Transverse colon (tissue), 4 donors: ENCODE measurements at places on chromosomes 3 and 15. TPM values are rescaled to one million over a fixed set of nuclear protein-coding genes. Genes with fewer than 3 reads are reported as not detected.

Gene FBXW12
- not detected for total RNA-seq

Gene LOXL1
- 1.8 TPM for total RNA-seq

Gene RASGRF1
- total RNA-seq: 0.14 TPM

Gene PARP6
- 68.8 TPM for total RNA-seq

Gene REC114
- total RNA-seq: not detected

Gene ITIH4
- total RNA-seq: 0.60 TPM

GRCh38 chr15:76401285-76401684, 64.7 kb downstream of the ISL2 start:
- H3K4me3 ChIP-seq: no peak overlapping the region
- DNase-seq: no peak
- peaks cover 5% of the 10 kb centered on the region for H3K36me3 ChIP-seq
- no peaks in the 10 kb centered on the region for H3K4me1 ChIP-seq

DNA sequence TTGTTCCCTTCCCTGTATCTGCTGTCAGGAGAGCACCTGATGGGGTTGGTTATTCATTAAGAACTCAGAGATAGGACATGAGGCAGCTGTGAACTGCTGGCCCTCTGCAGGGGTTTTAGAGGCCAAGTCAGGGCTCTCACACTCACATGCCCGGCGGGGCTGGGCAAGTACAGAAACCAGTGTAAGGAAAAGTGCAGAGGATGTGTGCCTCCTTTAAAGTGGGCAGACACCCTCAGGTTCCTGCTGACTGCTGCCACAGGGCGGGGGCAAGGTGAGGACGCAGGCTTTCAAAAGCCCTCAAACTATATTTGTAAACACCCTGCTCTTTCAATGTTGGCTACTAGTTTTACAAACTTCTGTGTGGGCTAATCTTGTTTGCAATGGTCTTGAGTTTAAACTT, 22.4 kb downstream of the CXCR6 start:
- no peak overlapping the region for H3K4me3 ChIP-seq
- DNase-seq: no peak
- peaks cover 67% of the 10 kb centered on the region for H3K36me3 ChIP-seq
- H3K27me3 ChIP-seq: no peaks in the 10 kb centered on the region
- no peak overlapping the region for H3K27ac ChIP-seq

DNA sequence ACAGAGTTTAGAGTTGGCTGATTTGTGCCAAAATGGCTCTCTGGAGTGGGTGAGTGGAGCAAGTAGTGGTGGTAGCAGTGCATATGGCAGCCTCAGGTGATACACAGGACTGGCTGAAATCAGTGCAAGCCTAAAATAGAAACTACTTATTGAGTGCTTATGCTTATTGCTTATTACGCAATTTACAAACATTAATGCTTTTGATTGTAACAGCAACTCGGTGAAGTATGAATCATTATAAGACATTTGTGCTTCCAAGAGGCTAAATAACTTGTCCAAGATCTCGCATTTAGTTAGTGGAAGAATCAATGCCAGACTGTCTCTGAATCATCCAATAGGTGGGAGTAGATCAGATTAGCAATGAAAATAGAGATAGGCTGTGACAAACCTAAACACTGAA, 353.8 kb downstream of the NAALADL2 start:
- H3K27ac ChIP-seq: no peak overlapping the region
- no peaks in the 10 kb centered on the region for H3K4me1 ChIP-seq
- no peaks in the 10 kb centered on the region for H3K27me3 ChIP-seq
- no peak overlapping the region for H3K4me3 ChIP-seq

DNA sequence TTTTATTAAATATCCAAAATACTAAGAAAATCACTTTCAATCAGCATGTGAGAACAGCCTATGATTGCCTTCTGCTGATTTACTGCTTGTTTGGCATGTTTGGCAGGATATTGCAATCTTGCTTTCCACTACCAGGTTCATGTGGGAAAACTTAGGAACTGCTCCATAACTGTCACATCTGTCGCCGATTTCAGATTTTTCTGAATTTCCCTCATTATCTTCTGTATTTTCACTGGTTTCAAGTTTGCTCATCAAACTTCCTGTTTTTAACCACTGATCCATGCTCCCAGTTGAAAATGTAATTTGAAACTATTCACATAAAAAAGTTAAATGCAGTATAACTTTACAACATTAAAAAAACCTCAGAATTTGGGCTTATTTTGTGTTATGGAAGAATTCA, 93.0 kb downstream of the NFKBIZ start:
- no peaks in the 10 kb centered on the region for H3K36me3 ChIP-seq
- H3K27me3 ChIP-seq: no peaks in the 10 kb centered on the region
- H3K4me3 ChIP-seq: no peak overlapping the region
- H3K4me1 ChIP-seq: peaks cover 7% of the 10 kb centered on the region
- no peak for DNase-seq

DNA sequence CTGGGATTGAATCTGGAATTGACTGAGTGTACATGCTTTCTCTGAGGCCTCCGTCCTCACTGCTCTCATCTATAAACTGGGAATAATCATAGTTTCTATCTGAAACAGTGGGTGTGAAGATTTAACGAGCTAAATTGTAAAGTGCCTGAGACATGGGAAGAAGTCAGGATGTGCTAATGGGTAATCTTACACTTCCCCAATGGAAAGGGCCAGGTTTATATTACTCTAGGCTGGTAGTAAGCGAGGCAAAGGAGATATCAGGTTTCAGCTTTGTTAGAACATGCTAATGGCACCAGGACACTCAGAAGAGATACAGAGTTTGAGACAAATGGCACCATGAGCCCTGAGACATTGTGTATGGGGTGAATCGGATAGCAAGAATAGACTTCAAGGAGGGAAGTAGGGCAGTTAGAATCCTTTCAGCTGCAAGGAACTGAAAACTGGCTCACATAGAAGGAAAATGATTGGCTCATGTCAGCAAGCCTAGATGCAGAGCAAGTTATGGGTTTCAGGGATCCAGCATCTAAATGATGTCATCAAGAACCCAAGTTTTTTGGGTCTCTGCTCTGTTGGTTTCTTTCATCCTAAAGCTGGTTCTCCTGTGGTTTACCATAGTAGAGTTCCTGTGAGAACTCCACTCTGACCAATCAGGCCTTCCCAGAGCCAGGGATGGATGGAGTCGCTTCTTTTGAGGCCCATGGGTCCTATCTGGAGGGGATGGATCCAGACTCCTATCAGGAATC, 21.8 kb downstream of the FLNB start:
- H3K4me1 ChIP-seq: peaks cover 61% of the 10 kb centered on the region
- no peaks in the 10 kb centered on the region for H3K36me3 ChIP-seq
- H3K27ac ChIP-seq: no peak overlapping the region

DNA sequence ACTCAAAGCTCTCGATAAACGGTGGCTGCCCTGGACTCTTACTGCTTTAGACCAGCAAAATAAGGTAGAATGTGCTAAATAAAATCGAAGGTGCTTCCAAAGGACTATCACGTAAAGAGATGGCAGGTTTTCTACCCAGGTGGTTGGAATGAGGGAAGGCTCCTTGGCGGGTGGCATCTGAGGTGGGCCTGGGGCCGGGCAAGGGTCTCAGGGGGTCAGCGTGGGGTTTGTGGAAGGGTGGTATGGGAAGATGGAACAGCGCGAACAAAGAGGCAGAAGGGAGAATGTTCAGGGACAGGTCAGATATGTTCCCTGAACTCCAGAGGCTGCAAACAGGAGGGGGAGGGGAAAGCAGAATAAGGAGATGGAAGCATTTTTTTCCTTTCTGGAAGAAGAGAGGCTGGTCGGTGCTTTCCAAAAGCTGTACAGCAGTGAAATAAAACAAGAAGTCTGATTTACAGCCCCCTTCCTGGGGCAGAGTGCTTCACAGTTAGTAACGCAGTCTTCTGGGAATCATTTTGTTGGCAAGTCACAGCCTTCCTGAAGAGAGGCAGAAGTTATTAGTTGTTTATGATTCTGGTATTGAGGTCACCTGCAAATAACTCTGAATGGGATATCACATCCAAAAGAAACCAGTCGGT, 58.3 kb upstream of the ATG7 start:
- no peak for DNase-seq
- no peaks in the 10 kb centered on the region for H3K27me3 ChIP-seq
- no peak overlapping the region for H3K4me3 ChIP-seq
- H3K36me3 ChIP-seq: no peaks in the 10 kb centered on the region
- peak overlapping the region; percentile 72 for H3K27ac ChIP-seq

GRCh38 chr15:57457726-57458125, 81.4 kb downstream of the CGNL1 start:
- H3K4me3 ChIP-seq: no peak overlapping the region
- no peaks in the 10 kb centered on the region for H3K27me3 ChIP-seq
- H3K27ac ChIP-seq: no peak overlapping the region
- no peaks in the 10 kb centered on the region for H3K36me3 ChIP-seq
- DNase-seq: no peak
- no peaks in the 10 kb centered on the region for H3K4me1 ChIP-seq

DNA sequence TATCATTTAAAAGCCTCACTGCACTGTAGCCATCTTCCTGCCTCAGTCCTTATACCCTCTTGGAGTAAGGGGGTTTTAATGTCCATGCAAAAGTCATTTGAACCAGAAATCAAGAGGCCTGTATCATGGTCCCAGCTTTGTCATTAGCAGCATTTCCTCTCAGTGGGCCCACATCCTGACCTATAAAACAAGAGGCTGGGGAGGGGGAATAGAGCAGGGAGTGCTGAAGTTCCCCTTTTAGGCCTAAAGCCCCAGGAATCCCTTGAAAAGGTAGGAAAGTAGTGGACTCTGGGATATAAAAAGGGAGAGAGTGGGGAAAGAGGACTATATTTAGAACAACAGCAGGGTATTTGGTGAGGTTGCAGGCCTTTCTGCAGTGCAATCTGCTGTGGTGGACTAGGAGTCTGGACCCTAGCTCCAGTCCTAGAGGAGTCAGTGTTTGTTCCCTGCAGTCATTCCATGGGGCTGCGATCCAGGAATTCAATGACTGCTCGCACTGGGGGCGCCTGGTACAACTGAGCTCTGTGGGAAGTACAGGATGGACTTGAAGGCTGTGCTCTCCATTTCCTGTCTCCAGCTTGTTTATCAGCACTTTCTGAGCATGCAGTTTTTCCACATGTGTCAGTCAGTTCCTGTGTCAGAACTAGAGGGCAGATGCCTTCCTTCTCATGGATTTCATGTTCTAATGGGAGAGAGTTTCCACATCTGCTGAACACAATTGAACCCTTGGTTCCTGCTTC, 46.8 kb downstream of the PDHB start:
- H3K4me3 ChIP-seq: no peak overlapping the region
- peak overlapping the region; percentile 73 for H3K27ac ChIP-seq
- no peaks in the 10 kb centered on the region for H3K36me3 ChIP-seq
- peak; percentile 30 for DNase-seq

- H3K4me1 ChIP-seq: no peaks in the 10 kb centered on the region
- H3K27me3 ChIP-seq: no peaks in the 10 kb centered on the region
- H3K4me3 ChIP-seq: no peak overlapping the region
- H3K36me3 ChIP-seq: no peaks in the 10 kb centered on the region
Observed at GRCh38 chr3:136490646-136491405, 240.7 kb downstream of the PCCB start.

- H3K4me1 ChIP-seq: peaks cover 5% of the 10 kb centered on the region
- H3K27me3 ChIP-seq: no peaks in the 10 kb centered on the region
- no peaks in the 10 kb centered on the region for H3K36me3 ChIP-seq
- no peak overlapping the region for H3K4me3 ChIP-seq
- no peak for DNase-seq
- no peak overlapping the region for H3K27ac ChIP-seq
Observed at GRCh38 chr3:17686613-17687012, 55.8 kb downstream of the TBC1D5 start.

GRCh38 chr3:23805210-23805632, 534 bp upstream of the UBE2E1 start:
- DNase-seq: no peak
- no peak overlapping the region for H3K4me3 ChIP-seq
- H3K27me3 ChIP-seq: no peaks in the 10 kb centered on the region
- H3K4me1 ChIP-seq: peaks cover 47% of the 10 kb centered on the region

DNA sequence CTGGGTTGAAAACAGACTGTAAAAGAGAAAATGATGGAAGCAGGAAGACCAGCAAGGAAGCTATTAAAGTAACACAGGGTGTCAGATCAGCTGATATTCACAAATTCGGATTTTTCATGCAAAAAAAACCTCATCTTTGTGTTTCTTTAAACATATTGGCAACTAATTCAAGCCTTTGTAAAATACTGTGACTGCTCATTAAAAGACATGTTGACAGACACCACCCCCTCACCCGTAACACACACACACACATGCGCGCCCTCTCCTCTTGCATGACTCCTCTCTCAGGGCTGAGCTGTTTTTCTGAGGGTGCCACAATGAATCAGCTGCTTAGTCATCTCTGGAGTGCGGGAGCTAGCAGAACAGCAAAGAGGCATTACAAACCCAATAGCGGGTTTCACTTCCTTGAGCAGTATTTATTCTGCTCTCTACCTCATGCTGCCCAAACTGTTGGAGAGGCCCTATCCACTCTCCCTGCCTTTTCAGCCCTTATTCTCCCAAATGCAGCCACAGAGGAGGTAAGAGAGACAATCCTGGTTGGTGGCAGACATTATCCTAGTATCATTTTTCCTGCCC, 35.8 kb upstream of the CCDC80 start:
- H3K27ac ChIP-seq: peak overlapping the region; percentile 27
- H3K4me3 ChIP-seq: no peak overlapping the region
- H3K36me3 ChIP-seq: no peaks in the 10 kb centered on the region
- peaks cover 3% of the 10 kb centered on the region for H3K4me1 ChIP-seq

- H3K4me1 ChIP-seq: no peaks in the 10 kb centered on the region
- no peak overlapping the region for H3K27ac ChIP-seq
- H3K27me3 ChIP-seq: no peaks in the 10 kb centered on the region
- no peaks in the 10 kb centered on the region for H3K36me3 ChIP-seq
Observed at GRCh38 chr3:14507757-14508504, 32.2 kb downstream of the GRIP2 start.

- H3K4me1 ChIP-seq: no peaks in the 10 kb centered on the region
- no peak for DNase-seq
- H3K36me3 ChIP-seq: no peaks in the 10 kb centered on the region
Observed at GRCh38 chr3:15657016-15657415, 55.5 kb downstream of the BTD start.

GRCh38 chr3:81911221-81911620, 149.8 kb upstream of the GBE1 start:
- H3K4me1 ChIP-seq: no peaks in the 10 kb centered on the region
- no peak overlapping the region for H3K4me3 ChIP-seq
- no peaks in the 10 kb centered on the region for H3K36me3 ChIP-seq
- H3K27me3 ChIP-seq: no peaks in the 10 kb centered on the region
- no peak overlapping the region for H3K27ac ChIP-seq

- H3K4me3 ChIP-seq: no peak overlapping the region
- H3K4me1 ChIP-seq: no peaks in the 10 kb centered on the region
- H3K36me3 ChIP-seq: no peaks in the 10 kb centered on the region
- peak overlapping the region; percentile 13 for H3K27ac ChIP-seq
- H3K27me3 ChIP-seq: no peaks in the 10 kb centered on the region
Observed at GRCh38 chr3:113002037-113002436, 11.3 kb downstream of the GTPBP8 start.

GRCh38 chr15:26926081-26926480, 44.9 kb upstream of the GABRG3 start:
- no peaks in the 10 kb centered on the region for H3K4me1 ChIP-seq
- no peaks in the 10 kb centered on the region for H3K27me3 ChIP-seq
- no peak overlapping the region for H3K4me3 ChIP-seq
- DNase-seq: no peak

- peaks cover 21% of the 10 kb centered on the region for H3K4me1 ChIP-seq
- no peak overlapping the region for H3K4me3 ChIP-seq
- no peak overlapping the region for H3K27ac ChIP-seq
- no peaks in the 10 kb centered on the region for H3K27me3 ChIP-seq
- DNase-seq: no peak
Observed at GRCh38 chr3:16904423-16905417, 20.0 kb downstream of the PLCL2 start.

GRCh38 chr15:89231832-89232231, 10.5 kb upstream of the RLBP1 start:
- H3K4me1 ChIP-seq: no peaks in the 10 kb centered on the region
- H3K27me3 ChIP-seq: no peaks in the 10 kb centered on the region
- H3K4me3 ChIP-seq: no peak overlapping the region
- no peaks in the 10 kb centered on the region for H3K36me3 ChIP-seq
- H3K27ac ChIP-seq: no peak overlapping the region
